ENCODE measurements at places on chromosomes 1 and 21.

DNA sequence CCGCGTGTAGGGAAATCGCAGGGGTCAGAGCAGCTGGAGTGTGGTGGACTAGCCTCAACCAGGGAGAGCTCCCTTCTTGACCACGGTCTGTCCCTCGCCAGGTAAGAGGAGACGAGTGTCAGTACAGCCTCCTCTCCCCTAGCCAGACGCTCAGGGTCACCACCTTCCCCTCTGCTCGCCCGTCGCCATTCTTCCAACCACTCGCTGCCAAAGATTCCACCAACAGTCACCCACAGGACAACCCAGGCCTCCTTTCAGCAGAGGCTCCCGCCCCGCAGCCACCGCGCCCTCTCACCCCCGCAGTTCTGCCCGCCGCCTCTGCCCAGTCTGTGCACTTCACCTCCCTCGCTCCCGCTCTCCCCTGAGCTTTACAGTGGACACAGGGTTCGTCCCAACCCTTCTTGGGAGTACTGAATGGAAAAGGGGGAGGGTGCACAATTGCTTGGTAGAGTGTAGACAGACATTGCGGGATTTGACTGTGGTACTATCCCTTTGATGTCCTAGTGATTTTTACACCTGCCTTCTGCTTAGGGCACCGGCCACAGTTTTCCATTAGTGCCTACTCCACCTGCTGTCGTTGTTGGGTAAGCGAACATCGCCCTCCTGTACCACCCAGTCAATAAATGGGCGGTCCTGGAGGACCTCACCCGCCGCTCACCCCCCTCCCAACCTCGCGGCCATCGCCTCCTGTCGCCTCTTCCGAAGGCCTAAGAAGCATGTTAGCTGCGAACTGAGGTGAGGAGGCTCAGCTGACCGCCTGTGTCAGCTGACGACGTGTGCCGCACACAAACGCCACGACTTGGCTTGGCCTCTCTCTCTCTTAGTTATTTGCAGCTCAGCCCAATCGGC is 9.2 kb upstream of the NBPF11 start:
- no peak for DNase-seq

- DNase-seq: no peak
Observed at GRCh38 chr1:160427625-160428024, 27.3 kb downstream of the VANGL2 start.

GRCh38 chr1:214280386-214281020 is 456 bp upstream of the SMYD2 start:
- peak; percentile 32 for DNase-seq

- no peak for DNase-seq
Observed at GRCh38 chr21:17359781-17360180, 153.1 kb upstream of the CXADR start.

DNA sequence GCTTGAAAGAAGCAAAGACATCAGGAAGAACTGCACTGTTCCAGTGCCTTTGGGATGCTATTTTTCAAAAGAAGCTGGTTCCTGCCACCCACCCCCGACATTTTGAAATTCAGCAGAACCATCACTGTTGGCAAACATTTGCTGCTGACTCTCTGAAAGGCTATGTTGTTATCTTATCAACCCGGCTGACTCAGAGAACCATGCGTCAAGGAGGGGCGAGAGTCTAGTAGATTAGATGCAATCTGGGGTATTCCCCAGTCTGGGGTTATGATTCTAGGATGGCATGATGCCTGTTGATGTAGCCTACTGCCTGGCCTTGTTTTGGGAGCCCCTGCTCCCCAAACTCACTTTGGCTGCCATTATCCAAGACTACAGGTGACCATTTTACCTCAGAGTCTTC is 267.8 kb upstream of the RUNX1 start:
- peak; percentile 98 for DNase-seq

DNA sequence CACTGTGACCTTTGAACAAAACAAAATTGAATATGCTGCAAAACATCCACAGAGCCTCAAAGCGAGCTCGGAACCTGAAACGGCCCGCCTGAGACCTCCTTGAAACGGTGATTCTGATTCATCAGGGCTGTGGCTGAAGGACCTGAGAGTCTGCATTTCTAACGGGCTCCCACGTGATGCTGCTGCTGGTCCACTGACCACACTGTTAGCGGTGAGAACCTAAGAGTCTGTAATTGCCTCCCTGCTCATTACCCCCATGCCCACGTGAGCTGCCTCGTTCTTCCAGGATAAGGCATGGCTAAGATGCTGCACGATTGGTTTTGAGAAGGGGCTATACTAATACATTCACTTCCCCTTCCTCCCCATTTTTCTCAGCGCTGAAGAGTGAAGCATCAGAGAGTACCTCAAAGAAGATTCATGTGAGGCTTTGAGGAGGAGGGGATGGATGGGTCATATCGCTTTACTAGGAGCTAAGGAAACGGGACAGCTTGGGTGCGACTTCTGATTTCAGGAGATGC is 9.7 kb downstream of the TLR5 start:
- no peak for DNase-seq

- peak; percentile 75 for DNase-seq
Observed at GRCh38 chr21:30408782-30409494, 13.1 kb downstream of the KRTAP13-1 start.

DNA sequence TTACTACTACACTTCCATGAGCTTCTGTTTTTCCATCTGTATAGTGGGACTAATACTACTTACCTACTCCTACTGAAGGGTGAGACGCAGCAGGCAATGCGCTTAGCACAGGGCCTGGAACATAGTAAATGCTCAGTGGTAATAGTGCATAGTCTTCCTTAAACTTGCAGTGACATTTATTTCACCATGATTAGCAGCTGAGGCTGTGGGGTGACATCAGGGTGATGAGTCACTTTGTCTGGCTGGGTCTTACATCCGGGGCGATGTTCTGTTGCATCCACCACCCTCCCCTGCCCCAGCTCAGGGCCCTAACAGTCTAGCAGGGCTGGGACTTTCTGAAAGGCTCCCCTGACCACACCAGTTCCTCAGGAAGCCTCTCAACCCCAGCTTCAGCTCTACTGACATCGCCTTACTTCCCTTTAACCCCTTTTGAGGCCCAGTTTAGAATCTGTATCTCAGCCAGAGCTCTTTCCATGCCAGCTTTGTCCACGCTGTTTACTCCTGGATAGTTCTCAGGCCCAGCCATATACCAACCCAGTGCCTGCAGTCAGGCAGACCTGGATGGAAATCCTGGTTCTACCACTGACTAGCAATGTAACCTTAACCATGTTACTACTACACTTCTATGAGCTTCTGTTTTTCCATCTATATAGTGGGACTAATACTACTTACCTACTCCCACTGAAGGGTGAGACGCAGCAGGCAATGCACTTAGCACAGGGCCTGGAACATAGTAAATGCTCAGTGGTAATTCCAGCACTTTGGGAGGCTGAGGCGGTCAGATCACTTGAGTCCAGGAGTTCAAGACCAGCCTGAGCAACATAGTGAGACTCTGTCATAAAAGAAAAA is 66.3 kb downstream of the CD58 start:
- no peak for DNase-seq

GRCh38 chr1:44819608-44820327 is 11.4 kb downstream of the BTBD19 start:
- peak; percentile 96 for DNase-seq

DNA sequence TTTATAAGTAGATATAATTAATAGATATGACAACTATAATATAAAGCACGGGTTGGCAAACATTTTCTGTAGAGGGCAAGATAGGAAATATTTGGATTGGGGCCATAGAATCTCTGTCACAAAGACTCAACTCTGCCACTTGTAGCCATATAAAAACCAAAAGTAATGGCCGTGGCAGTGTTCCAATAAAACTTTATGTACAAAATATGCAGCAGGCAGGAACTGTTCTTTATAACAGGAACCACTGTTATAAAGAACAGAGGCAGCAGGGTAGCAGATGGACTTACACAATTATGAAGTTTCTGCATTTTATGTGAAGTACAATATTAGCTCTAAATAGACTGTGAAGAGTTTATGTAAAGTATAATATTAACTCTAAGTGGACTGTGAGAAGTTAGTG is 16.9 kb upstream of the QSOX1 start:
- no peak for DNase-seq

DNA sequence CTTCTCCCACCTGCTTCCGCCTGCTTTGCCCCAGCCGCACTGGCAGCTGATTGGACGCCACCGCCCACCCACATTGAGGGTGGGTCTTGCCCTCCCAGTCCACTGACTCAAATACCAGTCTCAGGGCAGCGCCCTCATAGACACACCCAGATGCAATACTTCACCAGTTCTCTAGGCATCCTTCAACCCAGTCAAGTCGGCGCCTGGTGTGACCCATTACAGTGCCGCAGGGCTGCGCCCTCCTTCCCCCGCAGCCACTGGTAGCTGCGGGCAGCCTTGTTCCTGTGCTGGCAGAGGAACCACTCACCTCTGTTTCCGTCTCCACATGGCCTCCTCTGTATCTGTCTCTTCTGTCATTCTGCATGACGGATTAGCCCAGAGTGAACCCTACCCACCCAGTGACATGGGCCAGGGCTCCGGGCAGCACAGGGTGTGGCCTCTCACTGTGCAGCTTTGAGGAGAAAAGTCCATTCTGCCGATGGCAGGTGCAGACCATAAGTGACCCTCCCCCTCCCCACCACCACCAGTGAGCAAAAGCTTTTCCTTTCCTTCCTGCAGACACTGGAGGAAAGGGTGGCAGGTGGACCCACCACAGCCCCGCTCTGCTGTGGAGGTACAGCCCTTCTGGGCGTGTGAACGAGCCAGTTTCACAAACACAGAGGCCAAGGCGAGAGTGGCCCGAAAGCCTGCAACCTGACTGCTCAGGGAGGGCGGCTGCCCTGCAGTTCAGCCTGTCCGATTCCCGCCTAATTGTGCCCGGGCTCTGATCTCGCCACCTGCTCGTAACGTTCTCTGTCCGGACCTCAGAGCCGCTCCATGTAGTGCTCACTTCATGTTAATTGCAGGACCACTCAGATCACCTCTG is 57.1 kb downstream of the FAAP20 start:
- no peak for DNase-seq

GRCh38 chr1:54053745-54054437 is 483 bp downstream of the TCEANC2 start:
- DNase-seq: no peak

GRCh38 chr21:23475281-23476219 is 2131.7 kb downstream of the MRPL39 start:
- peak; percentile 82 for DNase-seq

DNA sequence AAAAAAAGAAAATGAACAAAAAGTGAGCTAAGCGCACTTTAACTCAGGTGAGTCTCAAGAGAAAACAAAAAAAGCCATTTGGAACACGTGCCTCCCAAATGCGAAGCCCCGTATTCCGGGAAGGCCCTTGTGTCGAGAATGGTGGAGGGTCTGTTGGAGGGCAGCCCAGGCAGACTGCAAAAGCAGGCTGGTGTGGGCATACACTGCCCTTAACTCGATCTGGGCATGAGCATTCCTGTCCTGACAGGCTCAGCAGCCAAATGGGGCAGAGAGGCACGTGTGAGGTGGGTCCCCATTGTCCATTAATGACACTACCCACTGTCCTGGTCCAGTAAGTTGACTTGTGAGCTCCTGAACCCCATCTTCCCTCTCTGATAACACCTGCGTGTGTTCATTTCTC is 57.7 kb downstream of the EVA1C start:
- no peak for DNase-seq

GRCh38 chr1:45171575-45171974 is 34.8 kb downstream of the ZSWIM5 start:
- no peak for DNase-seq

- no peak for DNase-seq
Observed at GRCh38 chr1:1780598-1781525, 2.6 kb upstream of the NADK start.

DNA sequence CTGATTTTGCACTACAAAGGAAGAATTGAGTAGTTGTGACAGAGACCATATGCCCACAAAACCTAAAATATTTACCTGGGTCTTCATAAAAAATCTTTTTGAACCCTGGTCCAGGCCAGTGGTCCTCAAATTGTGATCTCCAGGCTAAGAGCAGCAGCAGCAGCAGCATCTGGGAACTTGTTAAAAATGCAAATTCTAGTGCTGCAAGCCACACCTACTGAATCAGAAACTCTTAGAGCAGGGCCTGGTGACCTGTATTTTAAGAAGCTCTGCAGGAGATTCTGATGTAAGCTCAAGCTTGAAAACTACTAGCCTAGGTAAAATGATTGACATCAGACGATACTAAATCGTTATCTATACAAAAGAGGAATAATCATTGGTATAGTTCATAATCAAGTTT is 112.2 kb downstream of the LRRC7 start:
- no peak for DNase-seq

GRCh38 chr1:41381692-41382479 is 20.7 kb downstream of the FOXO6 start:
- peak; percentile 76 for DNase-seq

- no peak for DNase-seq
Observed at GRCh38 chr21:28932717-28933116, 60.0 kb downstream of the LTN1 start.

DNA sequence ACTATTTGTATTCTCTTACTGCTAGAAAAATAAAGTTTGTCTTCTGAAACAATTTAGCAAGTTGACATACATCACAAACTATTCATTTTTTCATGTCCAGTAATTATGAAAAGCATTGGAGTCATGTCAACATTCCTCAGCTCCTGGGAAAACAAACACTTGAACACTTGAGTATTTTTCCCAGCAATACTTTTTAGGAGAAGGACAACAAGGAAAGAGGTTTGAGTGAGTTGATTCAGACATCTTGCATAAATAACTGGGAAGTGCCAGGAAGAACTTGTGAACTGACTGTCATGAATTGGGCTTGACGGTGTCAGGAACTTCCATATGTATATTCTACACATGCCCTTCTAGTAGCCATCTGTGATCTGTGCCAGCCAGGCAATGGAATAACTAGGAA is 195.6 kb downstream of the HMCN1 start:
- DNase-seq: no peak

DNA sequence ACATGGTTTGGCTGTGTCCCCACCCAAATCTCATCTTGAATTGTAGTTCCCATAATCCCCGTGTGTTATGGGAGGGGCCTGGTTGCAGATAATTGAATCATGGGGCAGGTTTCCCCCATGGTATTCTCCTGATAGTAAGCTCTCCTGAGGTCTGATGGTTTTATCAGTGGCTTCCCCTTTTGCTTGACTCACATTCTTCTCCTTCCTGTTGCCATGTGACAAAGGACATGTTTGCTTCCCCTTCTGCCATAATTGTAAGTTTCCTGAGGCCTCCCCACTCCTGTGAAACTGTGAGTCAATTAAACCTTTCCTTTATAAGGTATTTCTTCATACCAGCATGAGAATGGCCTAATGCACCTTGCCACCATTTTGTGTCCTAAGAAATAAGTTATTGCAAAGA is 415.0 kb downstream of the COL11A1 start:
- DNase-seq: no peak

DNA sequence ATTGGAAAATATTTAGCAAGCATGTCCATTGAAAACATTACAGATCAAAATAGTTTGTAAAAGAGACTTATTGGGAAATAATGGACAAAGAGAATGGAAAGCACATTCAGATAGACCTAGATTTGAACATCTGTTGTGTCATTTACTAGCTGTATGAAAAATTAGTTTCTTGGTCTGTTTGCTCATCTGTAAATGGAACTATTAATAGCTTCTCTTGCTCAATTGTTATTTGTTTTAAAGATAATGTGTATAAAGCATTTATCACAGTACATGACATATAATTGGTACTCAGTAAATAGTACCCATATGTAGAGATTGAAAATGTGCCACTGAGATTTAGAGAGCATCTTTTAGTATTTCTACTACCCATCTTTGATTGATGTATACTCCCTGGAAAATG is 25.9 kb downstream of the RPAP2 start:
- no peak for DNase-seq

GRCh38 chr21:35988416-35989137 is 71.7 kb downstream of the SETD4 start:
- no peak for DNase-seq

Data from NCI-H226 (cell line).